ENCODE measurements at places on chromosomes 7 and 10.

GRCh38 chr10:78508955-78509748 lies 475.5 kb downstream of the RPS24 start:
- no peak for DNase-seq

DNA sequence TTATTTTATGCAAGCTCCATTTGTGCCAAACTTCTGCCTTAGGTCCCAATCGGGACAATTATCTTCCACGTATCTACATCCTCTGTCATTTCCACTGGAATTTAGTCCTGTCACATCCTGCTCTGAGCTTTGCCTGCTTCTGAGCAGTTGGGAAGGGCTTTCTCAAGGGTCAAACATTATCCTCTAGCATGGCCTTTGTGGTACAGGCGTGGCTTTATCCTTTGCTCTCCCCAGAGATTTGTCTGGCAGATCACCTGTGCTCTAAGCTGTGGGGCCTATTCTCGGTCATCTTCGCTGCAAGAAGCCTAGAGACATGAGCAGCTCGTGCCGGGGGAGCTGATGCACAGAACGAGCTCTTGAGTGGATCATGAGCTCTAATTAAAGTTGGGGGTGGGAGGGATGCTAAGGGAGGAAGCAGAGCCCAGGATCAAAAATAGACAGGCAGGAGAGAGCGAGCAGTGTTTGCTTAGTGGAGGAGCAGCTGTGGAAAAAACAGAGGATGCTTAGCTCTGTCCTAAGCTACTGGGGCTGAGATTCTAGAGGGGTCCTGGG lies 19.8 kb upstream of the TMEM273 start:
- DNase-seq = no peak

DNA sequence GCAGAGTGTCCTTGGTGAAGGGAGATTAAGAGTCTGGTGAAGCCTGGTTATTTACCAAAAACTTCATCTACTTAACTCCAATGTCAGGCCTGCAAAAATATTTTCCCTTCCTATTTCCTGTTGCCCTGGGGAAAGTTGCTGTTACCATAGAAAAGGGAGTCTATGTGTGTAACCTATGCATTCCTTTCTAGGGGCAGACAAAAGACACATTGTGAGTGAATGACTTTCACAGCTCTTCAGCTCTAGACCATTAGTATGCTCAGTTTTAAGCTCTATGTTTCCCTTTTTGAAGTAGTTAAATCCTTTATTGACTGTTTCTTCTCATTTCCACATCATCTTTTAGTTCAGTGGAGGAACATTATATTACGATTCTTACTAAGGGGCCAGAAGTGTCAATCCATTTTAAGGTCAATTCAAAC lies 45.6 kb upstream of the SGCE start:
- DNase-seq = peak; percentile 27

GRCh38 chr7:124031919-124032318 lies 948 bp downstream of the TMEM229A start:
- no peak for DNase-seq

- DNase-seq = no peak
These were observed 37.4 kb downstream of the VTI1A start for GRCh38 chr10:112484399-112484798.

GRCh38 chr10:71005337-71006305 lies 117.3 kb upstream of the PCBD1 start:
- no peak for DNase-seq

DNA sequence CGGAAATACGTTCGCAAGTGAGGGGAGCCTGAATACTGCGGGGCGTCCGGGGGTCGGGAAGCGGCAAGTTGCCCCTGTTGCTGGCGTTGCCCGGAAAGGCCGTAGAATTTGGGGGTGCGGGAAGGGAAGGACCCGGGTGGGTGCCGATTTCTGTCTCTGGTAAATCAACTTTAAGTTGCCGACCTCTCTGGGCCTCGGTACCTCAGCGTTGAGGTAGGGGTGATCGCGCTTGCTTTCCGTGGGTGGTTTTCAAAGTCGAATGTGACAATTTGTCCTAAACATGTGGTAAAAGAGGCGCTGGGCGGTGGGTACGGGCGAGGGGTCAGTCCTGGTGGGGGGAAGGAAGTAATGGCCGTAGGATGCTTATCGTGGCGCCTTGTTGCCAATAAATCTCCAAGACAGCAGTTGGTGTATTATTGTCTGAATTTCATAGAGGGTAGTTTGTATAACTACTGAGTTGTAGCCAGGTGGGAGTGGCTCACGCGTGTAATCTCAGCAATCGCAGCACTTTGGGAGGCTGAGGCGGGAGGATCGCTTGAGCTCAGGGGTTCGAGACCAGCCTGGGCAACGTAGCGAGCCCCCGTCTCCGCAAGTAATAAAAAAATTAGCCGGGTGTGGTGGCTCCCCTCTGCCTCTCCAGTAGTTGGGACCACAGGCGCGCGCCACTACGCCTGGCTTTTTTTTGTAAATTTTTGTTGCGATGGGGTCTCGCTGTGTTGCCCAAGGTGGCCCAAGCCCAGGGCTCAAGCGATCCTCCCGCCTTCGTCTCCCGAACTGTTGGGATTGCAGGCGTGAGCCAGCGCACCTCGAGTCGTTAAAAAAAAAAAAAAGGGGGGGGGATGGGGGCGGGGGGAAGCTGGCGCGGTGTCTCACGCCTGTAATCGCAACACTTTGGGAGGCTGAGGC lies 644 bp downstream of the BUD23 start:
- DNase-seq = no peak

DNA sequence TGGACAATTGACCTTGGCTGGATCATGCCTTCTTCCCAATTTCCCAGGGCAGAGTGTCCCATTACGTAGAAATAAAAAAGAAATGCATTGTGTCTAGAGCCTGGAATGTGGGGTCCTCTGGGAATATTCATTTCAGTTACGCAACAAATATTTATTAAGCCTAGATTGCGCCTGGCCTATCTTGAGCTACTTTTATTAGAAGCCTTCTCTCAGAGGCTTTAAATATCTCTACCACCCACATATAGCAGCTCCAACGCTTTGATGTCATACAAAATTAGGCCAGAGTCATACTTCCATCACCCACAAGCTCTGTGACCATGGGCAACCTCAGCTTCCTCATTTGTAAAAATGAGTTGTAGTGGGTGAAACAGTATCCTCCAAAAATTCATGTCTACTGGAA lies 24.9 kb upstream of the CARD11 start:
- DNase-seq = no peak

DNA sequence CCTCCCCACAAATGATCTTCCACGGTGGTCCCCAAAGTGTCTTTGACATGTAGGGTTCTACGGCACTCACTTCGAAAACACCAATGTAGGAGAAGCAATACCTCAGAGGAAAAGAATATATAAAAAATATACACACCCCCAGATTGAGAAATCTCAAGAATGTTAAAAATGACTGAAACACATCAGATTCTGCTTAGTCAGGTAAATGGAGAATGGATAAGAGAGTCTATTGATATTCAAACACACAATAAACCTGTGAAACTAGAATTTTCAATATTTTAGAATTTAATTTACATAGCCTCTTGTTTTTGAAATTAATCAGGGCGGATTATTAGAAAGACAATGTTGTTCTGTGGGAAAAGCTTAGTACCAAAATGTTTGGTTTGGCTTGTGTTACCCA lies 712.4 kb downstream of the GATA3 start:
- DNase-seq = no peak

DNA sequence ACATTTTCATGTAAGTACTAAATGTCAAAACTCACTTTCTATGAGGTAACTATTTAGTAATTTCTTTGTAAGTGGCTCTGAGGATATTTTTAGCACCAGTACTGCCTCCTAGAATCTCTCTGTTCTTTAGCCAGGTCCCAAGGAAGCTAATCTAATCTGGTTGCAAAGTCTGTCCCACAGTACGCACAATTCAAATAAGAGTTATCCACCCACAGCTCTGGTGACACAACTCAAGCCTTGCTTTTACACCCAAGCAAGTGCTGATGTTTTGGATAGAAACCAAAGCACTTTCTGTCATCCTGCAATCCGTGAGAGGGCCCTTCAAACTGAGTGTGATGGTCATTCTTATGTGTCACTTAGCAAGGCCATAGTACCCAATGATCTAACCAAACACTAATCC lies 14.5 kb downstream of the GIMAP5 start:
- no peak for DNase-seq

GRCh38 chr10:115830265-115830970 lies 442.6 kb downstream of the GFRA1 start:
- DNase-seq = no peak

- DNase-seq = no peak
These were observed 181.7 kb downstream of the ST7 start for GRCh38 chr7:117134889-117135552.

GRCh38 chr10:36126076-36126475 lies 484.0 kb upstream of the FZD8 start:
- DNase-seq = no peak
